ENCODE measurements at places on chromosomes 4 and X.

DNA sequence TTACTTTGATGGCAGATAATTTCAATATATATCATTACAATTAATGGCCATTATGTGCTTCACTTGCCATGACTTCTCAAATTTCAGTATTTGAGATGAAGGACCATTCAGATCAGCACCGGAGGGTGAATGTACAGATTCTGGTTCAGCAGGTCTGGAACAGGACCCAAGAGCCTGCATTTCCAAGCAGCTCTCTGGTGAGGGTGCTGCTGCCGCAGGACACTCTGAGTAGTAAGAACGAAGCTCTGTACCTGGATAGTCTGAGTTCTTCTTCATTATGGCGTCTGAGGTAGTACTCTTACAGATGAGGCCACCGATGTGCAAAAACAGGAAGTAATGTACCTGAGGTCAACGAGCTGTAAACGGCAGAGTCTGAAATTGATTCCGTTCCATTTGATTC lies 228.2 kb downstream of the FBXW7 start:
- DNase-seq: no peak

DNA sequence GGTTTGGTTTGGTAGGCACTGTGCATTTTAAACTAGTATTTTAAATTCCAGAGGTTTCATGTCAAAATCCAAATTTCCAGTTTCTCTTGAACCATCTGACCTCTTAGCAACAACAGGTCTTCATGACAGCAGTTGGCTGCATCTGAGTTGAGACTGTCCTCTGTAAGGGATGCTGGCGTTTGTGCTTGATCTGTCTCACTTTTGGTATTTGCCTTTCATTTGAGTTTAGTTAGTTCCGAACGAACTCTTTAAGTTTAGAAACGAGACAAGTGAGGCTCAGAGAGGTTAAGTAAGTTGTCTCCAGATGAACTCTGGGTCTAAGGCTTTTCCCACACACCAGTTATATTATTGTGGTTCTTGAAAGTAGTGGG lies 29.1 kb downstream of the SPARCL1 start:
- DNase-seq: no peak

- DNase-seq: no peak
Measured at GRCh38 chrX:105260291-105261043, 40.0 kb upstream of the TEX13A start.

DNA sequence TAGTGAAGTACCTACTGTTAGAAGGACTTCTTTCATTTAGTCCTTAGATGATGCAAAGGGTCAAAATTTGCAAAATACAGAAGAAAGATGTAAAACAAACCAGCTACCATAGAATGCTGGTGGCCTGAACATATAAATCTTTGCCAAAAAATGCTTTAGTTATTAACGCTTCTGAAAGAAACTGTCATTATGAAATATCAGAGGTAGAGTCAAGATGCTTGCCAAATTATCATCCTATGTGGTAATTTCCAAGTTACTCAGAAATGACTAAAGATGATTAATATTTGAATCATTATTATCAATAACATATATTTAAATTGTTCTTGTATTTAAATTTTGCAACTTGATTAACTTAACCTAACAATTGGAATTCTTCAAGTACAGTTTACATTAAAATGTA lies 588.4 kb upstream of the FAM241A start:
- no peak for DNase-seq

GRCh38 chrX:72121383-72121782 lies 10.3 kb downstream of the RTL5 start:
- no peak for DNase-seq

- no peak for DNase-seq
Measured at GRCh38 chr4:161256172-161256571, 907.6 kb downstream of the FSTL5 start.

- no peak for DNase-seq
Measured at GRCh38 chr4:74667944-74668343, 126.4 kb downstream of the BTC start.

DNA sequence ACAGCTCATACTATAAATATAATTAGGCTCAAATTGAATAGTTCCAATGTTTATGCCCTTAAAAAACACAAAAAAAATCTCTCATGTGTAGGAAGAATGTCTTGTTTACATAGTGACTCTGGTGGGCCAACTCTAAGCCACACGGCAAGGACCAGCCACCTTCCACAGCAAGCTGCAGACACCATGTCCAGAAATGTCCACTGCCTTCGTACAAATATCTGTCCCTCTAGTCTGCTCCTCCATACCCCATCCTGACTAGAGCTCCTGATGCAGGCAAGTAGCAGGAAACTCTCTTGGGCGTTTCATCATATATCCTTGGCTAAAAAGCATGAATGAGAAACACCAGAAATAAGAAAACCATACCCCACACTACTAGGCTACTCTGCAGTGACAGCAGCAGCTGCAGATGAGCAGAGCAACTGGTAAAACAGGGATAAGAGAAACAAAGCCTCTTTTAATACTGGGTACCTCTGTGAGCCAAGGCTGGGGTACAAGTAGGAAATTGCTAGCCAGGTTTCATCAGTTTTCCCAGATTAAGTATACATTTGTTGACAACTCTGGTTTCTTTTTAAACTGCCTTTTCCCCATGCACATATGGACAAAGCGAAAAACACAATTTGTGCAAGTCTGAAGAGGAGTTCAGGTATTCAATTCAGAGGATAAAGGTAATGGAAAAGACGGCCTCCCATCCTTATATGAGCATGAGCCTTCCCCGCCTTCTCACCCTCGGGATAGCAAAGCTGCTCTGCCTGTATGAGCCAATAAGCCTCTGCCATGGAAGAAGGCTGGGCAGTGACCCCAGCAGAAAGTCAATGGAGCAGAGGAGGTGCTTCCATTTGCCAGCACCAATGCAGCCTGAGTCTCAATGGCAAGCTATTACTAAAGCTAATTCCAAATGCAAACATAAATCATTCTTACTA lies 245.4 kb downstream of the DCLK2 start:
- no peak for DNase-seq

GRCh38 chr4:3257556-3258482 lies 8.9 kb downstream of the MSANTD1 start:
- DNase-seq: no peak

DNA sequence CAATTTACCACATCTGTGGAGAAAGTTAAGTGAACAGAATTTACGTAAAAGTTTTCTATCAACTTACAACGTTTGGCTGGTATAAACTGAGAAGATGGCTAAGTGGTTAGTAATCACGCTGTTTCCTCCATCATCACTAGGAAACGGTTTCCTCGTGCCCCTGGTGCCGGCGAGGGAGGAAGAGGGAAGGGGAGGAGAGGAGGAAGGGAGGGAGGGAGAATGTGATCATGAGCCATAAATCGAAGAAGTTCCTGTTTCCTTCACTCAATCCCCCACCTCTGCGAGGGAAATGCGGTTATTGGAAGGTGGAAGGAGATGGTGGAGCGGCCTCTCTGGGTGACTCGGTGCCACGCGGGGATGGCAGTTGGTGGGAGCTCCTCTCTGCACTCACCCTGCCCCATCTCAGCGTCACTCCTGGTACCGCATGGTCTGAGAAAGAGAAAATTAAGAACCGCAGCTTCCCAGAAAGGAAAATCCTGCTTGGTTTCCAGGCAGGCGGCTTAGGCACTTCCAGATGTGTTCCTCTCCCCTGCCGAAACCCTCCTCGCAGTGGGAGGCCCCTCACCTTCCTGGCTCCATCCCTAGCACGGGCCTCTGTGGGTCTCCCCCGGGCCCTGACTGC lies 216.8 kb downstream of the AFAP1 start:
- DNase-seq: no peak

DNA sequence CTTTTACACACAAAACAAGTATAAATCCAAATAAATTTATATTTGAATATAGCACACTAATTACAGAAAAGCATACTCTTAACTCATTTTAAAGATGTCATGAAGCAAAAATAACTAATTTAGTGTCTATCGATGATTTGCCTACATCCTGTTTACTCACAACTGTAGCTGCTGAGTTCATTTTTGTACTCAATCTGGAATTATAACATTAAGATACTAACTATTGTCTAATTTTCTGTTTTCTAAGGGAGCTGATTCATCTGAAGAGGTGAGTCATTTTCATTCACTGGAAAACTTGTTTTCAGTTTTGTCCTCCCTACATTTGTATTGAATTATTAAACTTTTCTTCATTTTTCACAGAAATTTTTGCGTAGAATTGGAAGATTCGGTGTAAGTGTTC lies 3.7 kb downstream of the STATH start:
- DNase-seq: no peak
